ENCODE measurements at places on chromosomes 11 and 22.

DNA sequence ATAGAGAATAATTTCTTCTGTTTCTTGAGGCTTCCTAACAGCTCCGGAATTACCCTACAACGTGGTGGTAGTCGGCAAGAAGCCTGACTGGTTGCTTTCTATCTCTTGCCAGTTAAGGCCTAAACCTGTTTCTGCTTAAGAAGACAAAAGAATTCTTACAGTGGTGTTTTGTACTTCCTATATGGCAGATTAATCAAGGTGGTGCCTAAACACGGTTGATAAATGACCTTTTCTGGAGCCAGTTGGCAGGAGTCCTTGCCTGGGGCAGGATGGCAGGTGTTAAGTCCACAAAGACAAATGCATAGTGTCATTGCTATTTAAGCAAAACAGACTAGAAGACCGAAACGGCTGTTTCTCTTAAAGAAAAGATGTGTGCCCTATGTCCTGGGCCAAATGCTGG is 9.9 kb downstream of the GVQW3 start:
- DNase-seq: no peak

GRCh38 chr11:10294290-10294953 is 403 bp upstream of the SBF2 start:
- DNase-seq: peak; percentile 59

- DNase-seq: no peak
Observed at GRCh38 chr11:102295045-102295444, 22.2 kb upstream of the BIRC3 start.

DNA sequence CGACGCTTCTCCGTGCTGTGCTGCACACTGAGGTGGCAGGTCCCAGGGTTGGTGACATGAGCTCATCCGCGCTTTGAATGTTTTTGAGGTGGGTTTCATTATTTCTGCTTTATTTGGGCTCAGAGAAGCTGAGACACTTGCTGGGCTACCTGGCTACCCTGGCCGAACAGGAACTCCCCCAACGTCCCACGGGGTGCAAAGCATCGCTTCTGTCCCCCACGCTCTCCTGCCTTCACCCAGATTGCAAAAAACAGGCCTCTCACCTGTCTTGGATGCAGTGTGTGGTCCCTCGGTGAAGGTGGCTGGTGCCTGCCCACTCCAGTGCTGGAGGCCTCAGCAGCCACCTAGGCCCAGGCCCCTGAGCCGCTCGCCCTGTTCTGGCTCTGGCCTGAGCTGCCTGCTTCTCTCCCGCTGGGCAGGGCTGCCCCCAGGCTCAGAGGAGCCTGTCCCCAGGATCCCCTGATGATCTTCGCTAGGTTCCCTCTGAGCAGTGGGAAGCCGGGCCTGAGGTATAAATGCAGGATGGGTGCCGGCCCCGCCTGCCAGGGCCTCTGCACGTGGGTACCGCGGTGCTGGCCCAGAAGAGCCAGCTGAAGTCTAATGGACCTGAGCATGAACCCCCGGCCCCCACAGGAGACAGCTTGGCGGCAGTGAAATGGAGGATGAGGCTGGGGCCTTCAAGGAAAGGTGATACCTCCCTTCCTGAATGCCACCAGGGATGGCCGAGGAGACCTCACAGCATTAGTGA is 15.8 kb upstream of the MRGPRD start:
- DNase-seq: no peak

GRCh38 chr11:99979042-99979441 is 708.0 kb upstream of the ARHGAP42 start:
- DNase-seq: no peak

DNA sequence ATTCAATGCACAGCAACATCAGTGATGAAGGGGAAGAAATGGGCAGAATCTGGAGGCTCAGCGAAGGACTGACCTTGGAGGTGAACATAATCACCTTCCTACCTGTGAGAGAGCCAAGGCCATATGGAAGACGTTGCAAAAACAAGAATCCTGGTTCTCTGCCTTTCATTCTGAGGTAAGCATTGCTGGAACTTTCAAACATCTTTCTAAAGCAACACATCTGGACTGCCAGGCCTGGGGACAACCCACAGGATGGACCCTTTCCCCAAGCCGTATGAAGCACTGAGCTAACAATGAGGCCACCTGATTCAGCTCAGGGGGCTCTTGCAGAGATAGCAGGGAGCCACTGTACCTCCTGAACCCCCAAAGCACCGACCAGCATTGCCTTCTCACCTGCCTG is 70.5 kb downstream of the ETS1 start:
- DNase-seq: no peak

GRCh38 chr22:23478175-23478574 is 101.9 kb downstream of the IGLL1 start:
- DNase-seq: no peak

- no peak for DNase-seq
Observed at GRCh38 chr11:36454941-36455631, 55.0 kb downstream of the TRAF6 start.

DNA sequence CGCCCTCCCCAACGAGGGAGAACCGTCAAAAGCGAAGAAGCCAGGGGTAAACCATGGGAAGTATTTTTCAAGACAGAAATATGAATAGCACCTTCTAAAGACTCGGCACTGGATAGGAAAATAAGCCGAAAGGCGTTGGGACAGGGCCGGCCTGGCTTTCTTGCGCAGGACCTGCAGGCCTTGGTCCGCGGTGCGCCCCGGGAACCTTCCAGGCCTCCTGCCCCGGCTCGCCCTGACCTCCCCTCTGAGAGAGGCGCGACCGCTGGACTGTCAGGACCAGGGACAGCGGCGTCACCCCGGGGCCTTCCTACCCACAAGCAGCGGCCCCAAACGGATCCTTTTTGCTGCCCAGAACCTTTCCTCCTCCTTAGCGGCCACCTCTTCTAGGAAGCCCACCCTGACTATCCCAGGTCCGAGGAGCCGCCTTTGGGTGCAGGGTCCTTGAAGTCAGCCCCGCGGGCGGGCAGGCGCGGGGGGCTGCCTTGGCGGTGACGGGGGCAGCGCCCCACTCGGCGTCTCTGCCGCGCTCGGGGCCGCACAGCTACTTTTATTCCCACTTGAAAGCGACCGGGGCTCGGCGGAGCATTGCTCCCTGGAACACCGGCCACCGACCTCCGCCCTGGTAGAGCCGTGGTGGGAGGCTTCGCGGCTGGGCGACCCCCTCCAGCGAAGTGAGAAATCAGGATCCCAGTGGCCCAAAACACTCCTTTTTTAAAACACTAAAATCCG is 650 bp upstream of the MAPK11 start:
- DNase-seq: peak; percentile 72

DNA sequence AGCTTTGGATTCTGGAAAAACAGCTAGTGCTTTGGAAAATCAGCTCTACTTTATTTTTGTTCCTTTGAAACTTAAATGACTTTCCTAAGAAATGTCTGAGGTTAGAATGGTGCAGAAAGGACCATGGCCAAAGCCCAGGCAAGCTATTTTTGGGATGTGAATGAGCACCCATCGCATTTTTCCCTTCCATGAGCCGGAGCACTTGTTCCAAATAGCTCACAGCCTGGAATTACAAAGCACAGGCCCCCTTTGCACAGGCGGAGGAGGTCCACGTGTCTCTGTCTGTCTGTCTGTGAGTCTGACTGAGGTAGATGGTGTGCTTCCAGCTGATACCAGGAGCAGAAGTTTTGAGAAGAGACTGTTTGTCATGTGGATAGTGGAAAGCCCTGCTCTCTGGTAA is 50.7 kb downstream of the MICAL2 start:
- DNase-seq: no peak

DNA sequence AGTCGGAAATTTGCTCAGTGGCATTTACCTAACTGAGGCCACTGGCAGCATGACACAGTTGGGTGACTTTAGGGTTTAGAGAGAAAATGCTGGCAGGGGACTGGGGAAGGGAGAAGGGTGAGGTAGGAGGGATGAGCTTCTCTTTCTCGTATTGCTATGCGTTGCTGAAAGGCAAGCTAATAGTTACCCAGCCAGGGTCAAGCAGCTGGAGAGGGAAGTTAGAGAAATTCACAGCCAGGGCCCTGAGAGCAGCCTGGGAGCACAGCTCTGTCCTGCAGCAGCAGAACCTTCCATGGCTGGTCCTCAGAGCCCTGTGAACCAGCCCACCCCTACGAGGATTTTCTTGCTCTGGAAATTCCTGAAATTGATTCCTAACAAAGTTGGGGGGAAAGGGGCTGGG is 679.6 kb downstream of the NTM start:
- no peak for DNase-seq

DNA sequence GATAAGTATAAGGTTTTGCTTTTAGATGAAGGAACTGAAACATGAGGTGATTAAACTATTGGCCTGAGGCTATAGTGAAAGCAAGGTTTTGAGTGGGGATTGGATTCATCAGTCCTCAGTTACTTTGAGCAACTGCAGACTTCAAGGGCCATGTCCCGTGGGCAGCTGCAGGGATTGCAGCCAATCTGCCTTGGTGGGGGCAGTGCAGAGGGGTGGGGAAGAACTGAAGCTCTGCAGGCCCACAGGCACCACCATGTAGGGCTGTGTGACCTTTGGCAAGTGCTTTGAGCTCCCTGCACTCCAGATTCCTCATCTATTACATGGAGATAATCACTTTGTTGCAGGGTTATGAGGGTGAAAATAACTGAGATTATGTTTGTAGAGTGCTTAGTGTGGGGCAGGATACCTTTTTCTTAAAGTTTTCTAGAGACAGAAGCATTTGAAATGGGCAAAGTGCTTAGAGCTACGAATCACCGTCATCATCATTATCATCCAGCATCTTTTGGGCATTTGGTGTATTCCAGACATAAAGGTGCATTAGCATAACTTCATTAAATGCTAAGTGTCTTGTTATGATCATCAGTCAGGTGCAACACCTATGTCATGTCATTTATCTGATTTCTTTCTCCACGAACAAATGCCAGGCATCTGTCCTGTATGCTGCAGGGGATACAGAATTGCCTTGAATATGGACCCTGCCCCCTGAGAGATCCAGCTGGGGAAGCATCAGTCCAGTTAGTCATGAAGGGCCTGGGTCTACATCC is 72.1 kb upstream of the TENM4 start:
- DNase-seq: no peak

GRCh38 chr22:17087498-17088131 is 2.8 kb downstream of the IL17RA start:
- DNase-seq: no peak

DNA sequence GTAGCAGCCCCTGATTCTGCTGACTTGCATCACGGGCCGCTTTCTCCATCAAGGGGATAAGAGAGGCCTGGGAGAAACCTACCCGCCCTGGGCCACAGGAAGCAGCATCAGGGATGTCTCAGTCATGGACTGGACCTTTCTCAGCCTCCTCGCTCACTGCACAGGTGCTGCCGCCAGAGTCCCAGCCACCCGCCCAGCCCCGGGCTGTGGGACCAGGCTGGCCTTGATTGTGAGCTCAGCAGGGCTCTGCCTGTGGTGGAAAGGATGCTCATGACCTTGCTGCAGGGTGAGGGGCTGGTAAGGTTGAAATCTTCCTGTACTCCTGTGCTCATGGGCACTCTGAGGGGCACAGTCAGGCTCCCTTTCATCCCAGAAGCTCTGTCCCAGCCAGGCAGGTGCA is 26.0 kb upstream of the GGTLC2 start:
- no peak for DNase-seq

DNA sequence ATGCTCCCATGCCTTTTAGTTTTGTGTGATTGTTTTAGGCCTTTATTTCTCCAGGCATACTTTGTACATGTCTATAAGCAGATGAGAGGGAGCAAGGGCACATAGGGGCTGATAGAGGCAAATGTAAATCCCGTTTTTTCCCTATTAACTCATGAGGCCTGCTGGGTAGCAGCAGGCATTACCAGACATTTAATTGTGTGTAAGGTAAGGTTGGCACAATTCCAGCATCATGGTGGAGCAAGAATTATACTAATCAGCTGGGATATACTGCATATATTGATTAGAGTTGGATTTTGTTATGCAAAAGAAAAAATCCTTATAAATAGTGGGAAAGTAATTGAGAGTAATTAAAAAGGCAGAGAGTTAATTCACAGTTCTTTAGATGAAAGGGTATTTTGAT is 12.2 kb downstream of the FAT3 start:
- no peak for DNase-seq

- DNase-seq: peak; percentile 77
Observed at GRCh38 chr11:96125400-96125799, 201.5 kb upstream of the MTMR2 start.

GRCh38 chr22:29511126-29511862 is 31.3 kb downstream of the NEFH start:
- DNase-seq: peak; percentile 12

DNA sequence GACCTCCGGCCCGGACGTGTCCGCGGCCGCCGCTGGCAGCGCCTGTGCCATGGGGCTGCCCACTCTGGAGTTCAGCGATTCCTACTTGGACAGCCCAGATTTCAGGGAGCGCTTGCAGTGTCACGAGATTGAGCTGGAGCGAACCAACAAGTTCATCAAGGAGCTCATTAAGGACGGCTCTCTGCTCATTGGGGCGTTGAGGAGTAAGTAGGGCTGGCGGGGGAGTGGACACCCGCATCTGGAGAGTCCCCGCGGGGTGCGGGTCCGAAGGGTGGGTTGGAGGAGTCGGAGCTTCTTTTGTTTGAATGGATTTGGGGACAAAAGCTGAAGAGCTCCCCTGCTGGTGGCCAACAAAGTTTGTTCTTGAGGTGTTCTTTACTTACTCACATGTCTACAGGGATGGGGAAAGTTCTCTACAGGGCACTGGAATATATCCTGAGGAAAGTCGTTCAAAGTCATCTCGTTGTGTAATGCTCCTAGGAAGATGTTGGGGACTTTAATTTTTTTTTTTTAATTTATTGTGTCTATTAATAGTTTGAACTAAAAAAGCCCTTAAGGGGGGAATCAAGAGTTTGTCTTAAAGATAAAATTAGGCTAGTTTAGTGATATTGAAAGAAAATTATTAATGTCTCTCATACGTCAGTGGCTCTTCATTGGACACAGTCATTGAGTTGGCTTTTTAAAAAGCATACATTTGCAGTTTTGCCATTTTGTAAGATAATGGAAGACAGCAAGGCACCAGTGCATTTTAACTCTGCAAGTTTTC is 725 bp downstream of the ARHGAP42 start:
- peak; percentile 81 for DNase-seq

GRCh38 chr11:132971351-132971750 is 561.0 kb downstream of the OPCML start:
- DNase-seq: no peak

DNA sequence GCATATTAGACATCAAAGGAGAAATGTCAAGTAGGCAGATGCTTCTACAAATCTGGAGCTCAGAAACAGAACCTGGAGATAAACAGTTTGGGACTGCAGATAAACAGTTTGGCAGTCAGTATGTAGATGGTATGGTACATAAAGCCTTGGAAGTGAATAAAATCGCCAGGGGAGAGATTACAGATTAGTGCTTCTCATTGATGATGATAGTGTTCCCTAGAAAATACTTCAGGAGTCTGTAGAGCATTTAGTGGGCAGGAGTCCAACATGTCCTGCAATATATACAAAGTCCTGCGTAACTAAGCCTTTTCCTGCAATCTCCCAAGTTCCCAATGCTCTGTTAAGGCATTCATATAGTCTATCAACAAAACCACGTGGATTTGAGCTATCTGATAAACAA is 35.2 kb downstream of the NARS2 start:
- DNase-seq: no peak

DNA sequence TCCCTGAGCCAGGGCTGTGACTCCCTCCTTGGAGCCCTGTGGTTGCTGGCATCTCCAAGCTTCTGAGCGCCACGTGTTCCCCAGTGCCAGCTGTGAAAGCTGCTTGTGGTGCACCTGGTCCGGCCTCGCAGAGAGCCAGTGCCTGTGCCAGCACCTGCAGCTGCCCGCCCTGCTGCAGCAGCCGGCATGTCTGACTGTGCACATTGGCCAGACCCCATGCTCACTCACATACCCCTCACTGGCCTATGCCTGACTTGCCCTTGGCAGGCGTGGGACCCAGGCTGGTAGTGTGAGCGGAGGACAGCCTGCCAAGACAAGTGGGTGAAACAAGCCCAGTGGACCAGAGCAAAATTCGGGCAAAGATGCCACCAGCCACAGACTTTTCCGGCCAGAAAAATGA is 9.8 kb downstream of the MRPL48 start:
- no peak for DNase-seq

Data from epithelial cell of esophagus (primary cell).